GM23338 (cell line): ENCODE measurements at places on chromosomes 12 and 14. TPM values are rescaled to one million over a fixed set of nuclear protein-coding genes. Genes with fewer than 3 reads are reported as not detected.

DNA sequence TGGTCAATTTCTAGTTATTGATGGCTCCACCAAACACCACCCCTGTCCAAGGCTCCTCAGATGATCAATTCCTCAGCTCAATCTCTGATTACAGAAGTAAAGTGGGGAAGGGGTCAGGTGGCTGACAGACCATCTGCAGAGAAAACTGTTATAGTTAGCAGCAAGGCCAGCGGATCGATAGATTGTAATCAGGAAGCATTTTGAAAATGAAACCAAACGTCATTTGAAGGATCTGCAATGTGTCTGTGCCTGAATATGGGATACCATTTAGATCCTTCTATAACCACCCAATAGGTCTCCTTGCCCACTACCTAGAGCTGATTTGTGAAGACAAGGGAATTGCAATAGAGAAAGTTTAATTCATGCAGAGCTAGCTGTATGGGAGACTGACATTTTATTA is 11.6 kb downstream of the HCAR2 start:
- H3K4me3 ChIP-seq, result no peak overlapping the region
- H3K36me3 ChIP-seq, result no peaks in the 10 kb centered on the region
- no peak overlapping the region for H3K27ac ChIP-seq
- no peaks in the 10 kb centered on the region for H3K4me1 ChIP-seq
- no peak for DNase-seq
- H3K27me3 ChIP-seq, result no peaks in the 10 kb centered on the region

DNA sequence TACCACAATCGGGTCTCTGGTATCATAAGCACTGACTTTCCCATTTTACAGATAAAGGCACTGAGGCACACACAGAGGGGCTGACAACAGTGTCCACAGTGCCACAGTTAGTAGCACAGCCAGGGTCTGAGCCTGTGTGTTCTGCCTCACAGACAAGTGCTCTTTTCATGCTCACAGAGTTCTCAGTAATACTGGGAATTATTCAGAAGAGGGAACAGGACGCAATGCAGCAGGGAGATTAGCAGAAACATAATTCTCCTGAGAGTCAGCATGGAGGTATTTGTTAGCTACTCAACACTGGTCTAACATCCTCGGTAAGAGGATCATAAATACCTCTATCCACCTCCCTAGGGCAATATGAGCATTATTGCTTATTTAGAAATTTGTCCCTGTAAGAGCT is 219.3 kb upstream of the EEA1 start:
- no peak overlapping the region for H3K4me3 ChIP-seq
- DNase-seq, result no peak
- no peaks in the 10 kb centered on the region for H3K36me3 ChIP-seq
- H3K27ac ChIP-seq, result no peak overlapping the region
- no peaks in the 10 kb centered on the region for H3K27me3 ChIP-seq

The TMEM253 gene
- total RNA-seq, result 0.59 TPM in 1 of 2 replicates, not detected in the other

The MYO1H gene
- total RNA-seq, result not detected in 2 replicates

The INHBC gene
- total RNA-seq, result not detected in 2 replicates

The APOF gene
- total RNA-seq, result not detected in 2 replicates

GRCh38 chr14:54117396-54117795 is 160.8 kb upstream of the BMP4 start:
- no peak overlapping the region for H3K4me3 ChIP-seq
- no peaks in the 10 kb centered on the region for H3K36me3 ChIP-seq
- DNase-seq, result no peak
- H3K4me1 ChIP-seq, result no peaks in the 10 kb centered on the region
- H3K27ac ChIP-seq, result no peak overlapping the region
- no peaks in the 10 kb centered on the region for H3K27me3 ChIP-seq

DNA sequence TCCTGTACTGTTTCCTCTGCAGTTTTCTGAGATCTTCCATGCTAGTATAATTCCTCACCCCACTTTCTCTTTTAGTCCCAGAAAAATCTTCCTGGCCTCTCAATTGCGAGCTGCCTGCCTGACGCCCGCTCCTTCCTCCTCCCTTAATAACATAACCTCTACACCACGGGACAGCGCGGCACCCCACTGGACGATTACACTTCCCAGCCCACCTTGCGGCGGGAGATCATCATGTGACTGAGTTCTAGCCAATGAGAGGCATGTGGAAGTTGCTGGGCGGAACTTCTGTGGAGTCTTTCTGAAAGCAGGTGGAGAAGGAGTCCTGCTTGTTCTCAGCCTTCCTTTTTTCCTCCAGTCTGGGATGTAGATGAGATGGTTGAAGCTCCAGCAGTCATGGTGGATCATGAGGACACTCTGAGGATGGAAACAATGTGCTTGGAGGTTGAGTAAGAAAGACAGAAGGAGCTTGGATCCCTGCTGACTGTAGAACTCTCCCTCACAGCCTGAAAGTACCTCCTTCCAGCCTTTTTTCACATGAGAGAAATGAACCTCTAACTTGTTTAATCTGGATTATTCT is 133.6 kb upstream of the VRK1 start:
- no peaks in the 10 kb centered on the region for H3K27me3 ChIP-seq
- DNase-seq, result no peak
- no peak overlapping the region for H3K4me3 ChIP-seq
- H3K4me1 ChIP-seq, result no peaks in the 10 kb centered on the region
- no peak overlapping the region for H3K27ac ChIP-seq

DNA sequence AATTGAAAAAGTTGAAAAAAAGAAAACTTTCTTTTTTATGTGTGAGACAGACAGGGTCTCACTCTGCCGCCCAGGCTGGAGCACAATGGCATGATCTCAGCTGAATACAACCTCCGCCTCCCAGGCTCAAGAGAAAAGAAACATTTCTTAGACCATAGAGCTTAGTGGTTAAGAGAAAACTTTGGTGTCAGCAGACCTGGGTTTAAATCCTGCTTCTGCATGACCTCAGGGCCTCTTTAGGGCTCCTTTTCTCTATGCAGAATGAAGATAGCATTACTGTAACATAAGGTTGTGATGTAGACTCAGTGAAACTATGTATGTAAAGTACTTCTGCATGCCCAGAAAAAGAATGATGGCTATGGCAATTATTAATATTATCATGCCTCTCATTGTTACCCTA is 104.7 kb upstream of the NUDT4 start:
- no peaks in the 10 kb centered on the region for H3K27me3 ChIP-seq
- DNase-seq, result no peak
- H3K4me1 ChIP-seq, result no peaks in the 10 kb centered on the region
- no peak overlapping the region for H3K27ac ChIP-seq
- no peak overlapping the region for H3K4me3 ChIP-seq

DNA sequence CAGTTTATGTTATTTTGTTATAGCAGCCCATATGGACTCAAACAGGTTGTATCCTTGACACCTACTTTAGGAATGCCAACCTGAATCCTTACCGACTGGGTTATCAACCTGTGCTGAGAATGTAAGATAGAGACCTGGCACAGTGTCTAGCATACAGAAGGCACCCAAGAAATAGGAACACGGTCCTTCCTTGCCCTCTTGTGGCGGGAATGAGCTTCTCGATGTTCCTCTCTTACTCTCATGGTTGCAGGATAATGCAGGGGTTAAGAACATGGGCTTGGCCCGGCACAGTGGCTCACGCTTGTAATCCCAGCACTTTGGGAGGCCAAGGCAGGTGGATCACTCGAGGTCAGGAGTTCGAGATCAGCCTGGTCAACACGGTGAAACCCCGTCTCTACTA is 6.5 kb downstream of the C12orf43 start:
- H3K4me3 ChIP-seq, result no peak overlapping the region
- H3K27ac ChIP-seq, result no peak overlapping the region
- peak; percentile 76 for DNase-seq

DNA sequence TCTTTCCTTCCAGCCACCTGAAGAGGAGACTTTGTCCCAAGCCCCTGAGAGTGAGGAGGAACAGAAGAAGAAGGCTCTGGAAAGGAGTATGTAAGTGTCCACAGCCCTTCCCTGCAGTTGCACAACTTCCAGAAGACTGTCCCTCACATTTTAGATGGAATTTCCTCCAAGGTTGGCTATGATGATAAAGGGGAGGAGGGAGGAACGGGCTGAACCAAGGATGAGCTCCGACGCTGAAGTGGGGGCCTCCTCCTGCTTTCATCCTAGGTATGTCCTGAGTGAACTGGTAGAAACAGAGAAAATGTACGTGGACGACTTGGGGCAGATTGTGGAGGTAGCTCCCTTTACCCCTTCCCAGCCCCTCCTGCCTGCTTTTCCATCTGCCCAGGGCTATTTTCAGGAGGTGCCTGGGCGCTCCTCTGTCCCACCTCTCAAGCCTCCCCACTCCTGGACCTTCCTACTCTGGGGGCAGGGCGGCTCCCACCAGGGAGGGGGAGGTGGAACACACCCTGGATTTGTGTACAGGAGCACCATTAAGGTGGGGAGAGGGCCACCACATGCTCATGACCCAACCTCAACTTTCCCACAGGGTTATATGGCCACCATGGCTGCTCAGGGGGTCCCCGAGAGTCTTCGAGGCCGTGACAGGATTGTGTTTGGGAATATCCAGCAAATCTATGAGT is 2.3 kb downstream of the ARHGEF25 start:
- DNase-seq, result no peak
- H3K27me3 ChIP-seq, result peaks cover 89% of the 10 kb centered on the region
- peak overlapping the region; percentile 39; the same call in 1 of the 2 replicates for H3K4me3 ChIP-seq
- no peak overlapping the region for H3K27ac ChIP-seq
- peaks cover 4% of the 10 kb centered on the region; the same call in 1 of the 2 replicates for H3K36me3 ChIP-seq

The MVK gene
- total RNA-seq, result 29.0 and 40.1 TPM in 2 replicates

DNA sequence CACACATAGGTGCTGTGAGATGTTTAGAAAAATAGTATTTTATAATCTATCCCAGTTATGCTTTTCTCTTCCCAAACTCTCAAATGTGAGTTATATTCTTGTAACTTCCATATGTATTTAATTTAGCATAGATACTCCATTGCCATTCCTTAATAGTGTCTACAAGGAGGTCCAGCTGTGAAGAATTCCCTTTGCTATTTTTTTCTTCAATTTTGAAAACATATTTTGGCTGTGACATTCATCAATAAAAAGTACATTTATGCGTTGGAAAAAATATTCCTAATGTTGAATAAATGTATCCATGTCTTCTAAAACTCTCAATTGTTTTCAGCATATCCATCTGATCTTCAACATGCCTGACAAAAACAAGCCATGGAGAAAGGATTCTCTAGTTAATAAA is 1402.0 kb upstream of the SEL1L start:
- no peaks in the 10 kb centered on the region for H3K27me3 ChIP-seq
- H3K4me3 ChIP-seq, result no peak overlapping the region
- no peak for DNase-seq
- no peaks in the 10 kb centered on the region for H3K36me3 ChIP-seq

GRCh38 chr14:82182646-82183045 is 649.0 kb upstream of the SEL1L start:
- H3K36me3 ChIP-seq, result no peaks in the 10 kb centered on the region; the same call in 1 of the 2 replicates
- no peaks in the 10 kb centered on the region for H3K4me1 ChIP-seq
- peak; percentile 45 for DNase-seq
- no peaks in the 10 kb centered on the region for H3K27me3 ChIP-seq

The TMEM30B gene
- total RNA-seq, result 12.8 and 22.9 TPM in 2 replicates

DNA sequence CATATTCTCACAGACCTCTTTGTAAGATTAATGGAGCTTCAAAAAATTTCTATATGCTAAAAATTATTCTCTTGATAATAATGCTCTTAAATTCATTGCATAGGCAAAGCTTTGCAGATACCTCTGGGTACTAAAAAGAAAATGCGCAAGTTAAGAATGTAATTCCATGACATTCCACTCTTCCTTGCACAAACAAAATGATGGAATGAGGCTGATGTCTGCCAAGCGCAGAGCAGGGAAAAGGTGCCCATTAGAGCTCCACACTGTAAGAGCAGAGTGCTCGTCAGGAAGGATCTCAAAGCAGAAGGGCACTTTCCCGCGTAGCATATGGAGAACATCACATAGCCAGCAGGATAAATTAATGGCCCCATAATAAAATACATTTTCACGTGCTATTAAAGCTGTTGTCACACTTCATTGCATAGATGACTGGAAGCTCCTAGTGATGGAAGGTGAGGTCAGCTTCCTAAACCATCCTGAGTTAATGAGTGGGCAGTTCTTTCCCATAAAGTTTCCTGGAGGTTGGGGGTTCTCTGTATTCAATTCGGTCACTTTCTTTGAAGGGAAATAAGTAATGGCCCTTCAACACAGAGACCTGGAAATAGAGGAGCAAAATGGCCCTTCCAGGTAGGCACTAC is 1058.9 kb downstream of the GALC start:
- H3K4me1 ChIP-seq, result no peaks in the 10 kb centered on the region
- H3K36me3 ChIP-seq, result no peaks in the 10 kb centered on the region
- no peak overlapping the region for H3K4me3 ChIP-seq
- no peaks in the 10 kb centered on the region for H3K27me3 ChIP-seq
- no peak overlapping the region for H3K27ac ChIP-seq

The CBLN3 gene
- total RNA-seq, result 0.07 TPM in 1 of 2 replicates, not detected in the other

The MMP14 gene
- 48.9 and 56.4 TPM in 2 replicates for total RNA-seq

DNA sequence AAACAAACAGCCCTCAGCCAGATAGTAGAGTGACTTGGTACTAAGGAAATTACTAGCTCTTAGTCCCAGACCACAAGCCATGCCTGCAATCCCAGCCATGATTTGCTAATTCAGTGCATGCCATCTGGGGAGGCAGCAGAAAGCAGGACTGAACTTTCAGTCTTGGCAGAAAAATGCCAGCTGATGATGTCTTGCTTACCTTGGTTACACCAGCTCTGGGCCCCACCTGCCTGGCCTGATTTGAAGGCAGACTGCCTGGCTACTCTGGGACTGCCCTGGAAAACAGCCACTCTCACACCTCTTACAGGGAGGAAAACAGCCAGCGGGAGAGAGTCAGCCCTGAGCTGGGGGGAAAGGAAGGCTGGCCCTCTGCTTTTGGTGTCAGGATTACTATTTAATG is 4.6 kb upstream of the UNC119B start:
- H3K27ac ChIP-seq, result peak overlapping the region; percentile 66; the same call in 1 of the 2 replicates
- DNase-seq, result no peak
- peaks cover 5% of the 10 kb centered on the region; the same call in 1 of the 2 replicates for H3K36me3 ChIP-seq
- no peak overlapping the region for H3K4me3 ChIP-seq
- no peaks in the 10 kb centered on the region for H3K4me1 ChIP-seq

- no peak overlapping the region for H3K27ac ChIP-seq
- no peak overlapping the region for H3K4me3 ChIP-seq
- H3K27me3 ChIP-seq, result no peaks in the 10 kb centered on the region
- peaks cover 5% of the 10 kb centered on the region; the same call in 1 of the 2 replicates for H3K4me1 ChIP-seq
- no peaks in the 10 kb centered on the region for H3K36me3 ChIP-seq
Measured at GRCh38 chr12:120677765-120678473, 9.0 kb upstream of the MLEC start.
